ENCODE measurements at places on chromosomes 4 and X.
A peak's percentile ranks its signal among the peaks of the same experiment; 100 is the strongest.

DNA sequence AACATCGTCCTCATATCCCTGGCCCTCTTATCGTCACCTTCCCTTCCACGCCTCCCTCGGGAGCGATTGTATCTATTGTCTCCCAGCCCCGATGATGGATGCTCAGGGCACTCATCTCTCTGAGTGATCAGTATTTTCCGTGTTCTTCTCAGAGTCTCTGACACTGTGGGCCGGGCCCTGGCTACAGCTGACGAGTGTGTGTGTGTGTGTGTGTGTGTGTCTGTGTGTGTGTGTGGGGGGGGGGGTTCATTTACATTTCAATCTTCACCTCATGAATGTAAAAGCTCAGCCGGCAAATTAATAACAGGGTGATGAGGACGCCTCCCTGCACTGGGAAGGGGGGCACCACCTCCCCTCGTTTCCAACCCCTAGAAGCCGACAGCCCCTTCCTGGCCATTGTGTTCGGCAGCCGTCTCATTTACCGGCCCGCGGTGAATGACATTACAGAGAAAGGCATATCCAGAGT is 159.5 kb downstream of the SHOX start:
- ATAC-seq = no peak

GRCh38 chr4:147682755-147683154 is 1.2 kb downstream of the PRMT9 start:
- no peak for ATAC-seq

GRCh38 chr4:101710806-101711205 is 79.7 kb upstream of the BANK1 start:
- no peak for ATAC-seq

- no peak for ATAC-seq
Measured at GRCh38 chr4:94507708-94508107, 56.0 kb downstream of the PDLIM5 start.

DNA sequence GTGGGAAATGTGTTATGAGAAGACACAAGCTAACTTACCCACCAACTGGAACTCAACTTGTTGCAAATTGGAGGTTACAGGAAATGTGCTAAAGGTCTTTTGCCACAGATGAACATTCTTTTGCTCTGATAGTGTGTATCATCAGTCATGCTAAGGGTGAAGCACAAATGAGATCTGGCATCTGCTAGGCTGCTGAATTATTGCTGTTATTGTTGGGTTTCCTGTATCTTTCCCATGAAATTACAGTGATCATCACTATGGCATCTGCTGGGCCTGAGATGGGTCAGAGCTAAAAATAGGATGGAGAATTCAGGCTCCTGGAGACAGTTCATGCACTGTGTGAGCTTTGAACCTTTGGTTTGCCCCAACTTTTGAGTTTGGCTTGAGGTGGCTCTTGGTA is 124.5 kb downstream of the NPNT start:
- no peak for ATAC-seq

DNA sequence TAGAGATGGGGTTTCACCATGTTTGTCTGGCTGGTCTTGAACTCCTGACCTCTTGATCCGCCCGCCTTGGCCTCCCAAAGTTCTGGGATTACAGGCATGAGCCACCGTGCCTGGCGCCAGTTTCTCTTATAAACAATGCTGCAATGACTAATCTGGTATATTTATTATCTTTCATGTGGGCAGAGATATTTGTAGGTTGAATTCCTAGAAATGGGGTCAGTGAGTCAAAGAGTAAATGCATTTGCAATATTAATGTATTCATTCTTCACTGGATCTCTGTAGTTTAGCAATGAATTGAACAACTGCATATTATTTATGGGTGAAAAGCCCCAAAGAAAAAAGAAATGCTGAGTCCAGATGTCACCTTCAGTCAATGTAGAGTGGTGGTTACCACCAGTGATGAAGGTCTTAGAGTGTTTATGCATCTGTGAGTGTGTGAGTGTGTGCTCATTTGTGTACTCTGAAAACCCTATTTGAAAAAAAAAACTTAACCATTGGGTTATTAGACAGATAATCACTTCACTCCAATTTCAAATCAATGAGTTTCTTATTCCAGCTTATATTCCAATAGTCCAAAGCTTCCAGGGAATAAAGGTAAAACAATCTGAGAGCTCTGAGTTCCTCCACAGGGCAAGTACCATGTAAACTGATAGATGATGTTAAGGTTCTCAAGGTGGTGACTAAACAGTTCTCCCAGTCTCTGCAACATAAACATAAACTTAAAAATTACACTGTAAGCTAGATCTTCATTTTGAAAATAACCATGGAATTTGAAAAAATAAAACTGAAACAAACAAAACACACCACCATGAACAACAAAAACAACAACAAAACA is 22.6 kb upstream of the CD38 start:
- peak; percentile 47 for ATAC-seq
